ENCODE measurements at places on chromosomes 1 and 21. TPM values are rescaled to one million over a fixed set of nuclear protein-coding genes. Genes with fewer than 3 reads are reported as not detected.

Gene DDAH1
- 93.0 TPM for total RNA-seq

Gene CDA
- not detected for total RNA-seq

Gene RPRD2
- 22.2 TPM for total RNA-seq

Gene C8A
- not detected for total RNA-seq

Gene GON4L
- 46.5 TPM for total RNA-seq

Gene SPATA21
- not detected for total RNA-seq

Gene HTR1D
- total RNA-seq, result 3.7 TPM

Gene PLA2G5
- total RNA-seq, result not detected

Gene WDR64
- total RNA-seq, result not detected

Gene WNT2B
- 6.0 TPM for total RNA-seq

Gene MNDA
- total RNA-seq, result not detected

Gene AJAP1
- 0.73 TPM for total RNA-seq

Gene PRAMEF12
- not detected for total RNA-seq

Gene SGIP1
- total RNA-seq, result 31.8 TPM

Gene BRDT
- total RNA-seq, result not detected

Gene SPATA46
- total RNA-seq, result not detected

Gene MCOLN3
- not detected for total RNA-seq

Gene BGLAP
- total RNA-seq, result not detected

Gene HEYL
- total RNA-seq, result 11.8 TPM

Gene KLHL21
- total RNA-seq, result 38.3 TPM

Gene TTC24
- total RNA-seq, result not detected

Gene LRRIQ3
- 0.23 TPM for total RNA-seq

Gene OR2T33
- not detected for total RNA-seq

Gene WARS2
- 12.4 TPM for total RNA-seq

Gene C1orf52
- 27.1 TPM for total RNA-seq

Measured in chondrocyte (in vitro differentiated cells).